ENCODE measurements at places on chromosomes 12 and 14.

- no peak for DNase-seq
- H3K4me3 ChIP-seq = no peak overlapping the region
- H3K27ac ChIP-seq = no peak overlapping the region
- no peaks in the 10 kb centered on the region for H3K4me1 ChIP-seq
- H3K36me3 ChIP-seq = no peaks in the 10 kb centered on the region
Measured at GRCh38 chr14:52103416-52103815, 34.6 kb upstream of the NID2 start.

- peaks cover 40% of the 10 kb centered on the region for H3K4me1 ChIP-seq
- peaks cover 80% of the 10 kb centered on the region for H3K27me3 ChIP-seq
- no peak for DNase-seq
- no peak overlapping the region for H3K27ac ChIP-seq
- no peaks in the 10 kb centered on the region for H3K36me3 ChIP-seq
Measured at GRCh38 chr14:60643463-60644314, 5.6 kb downstream of the SIX1 start.

DNA sequence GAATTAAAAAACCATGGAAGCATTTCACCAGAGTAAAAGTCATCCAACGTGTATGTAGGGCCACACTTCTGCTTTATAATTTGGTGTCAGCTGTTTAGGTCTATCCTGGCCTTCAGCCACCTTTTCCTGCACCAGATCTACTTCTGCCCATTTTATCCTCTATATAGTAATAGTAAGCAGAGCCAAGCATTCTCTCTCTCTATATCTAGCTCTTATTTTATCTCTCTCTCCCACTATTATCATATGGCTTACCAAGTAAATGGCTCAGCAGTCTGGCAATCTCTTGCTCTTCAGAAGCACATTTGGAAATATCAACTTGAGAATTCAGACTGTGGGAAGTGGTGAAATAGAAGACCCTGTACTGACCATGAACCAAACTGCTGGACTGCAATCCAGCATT lies 84.1 kb upstream of the FKBP4 start:
- H3K27ac ChIP-seq = no peak overlapping the region
- no peak for DNase-seq
- peaks cover 6% of the 10 kb centered on the region for H3K27me3 ChIP-seq

GRCh38 chr12:13094367-13094766 lies 9.1 kb downstream of the GSG1 start:
- H3K4me3 ChIP-seq = no peak overlapping the region
- no peak for DNase-seq
- peaks cover 16% of the 10 kb centered on the region for H3K4me1 ChIP-seq
- no peaks in the 10 kb centered on the region for H3K27me3 ChIP-seq
- H3K36me3 ChIP-seq = no peaks in the 10 kb centered on the region
- H3K27ac ChIP-seq = no peak overlapping the region

DNA sequence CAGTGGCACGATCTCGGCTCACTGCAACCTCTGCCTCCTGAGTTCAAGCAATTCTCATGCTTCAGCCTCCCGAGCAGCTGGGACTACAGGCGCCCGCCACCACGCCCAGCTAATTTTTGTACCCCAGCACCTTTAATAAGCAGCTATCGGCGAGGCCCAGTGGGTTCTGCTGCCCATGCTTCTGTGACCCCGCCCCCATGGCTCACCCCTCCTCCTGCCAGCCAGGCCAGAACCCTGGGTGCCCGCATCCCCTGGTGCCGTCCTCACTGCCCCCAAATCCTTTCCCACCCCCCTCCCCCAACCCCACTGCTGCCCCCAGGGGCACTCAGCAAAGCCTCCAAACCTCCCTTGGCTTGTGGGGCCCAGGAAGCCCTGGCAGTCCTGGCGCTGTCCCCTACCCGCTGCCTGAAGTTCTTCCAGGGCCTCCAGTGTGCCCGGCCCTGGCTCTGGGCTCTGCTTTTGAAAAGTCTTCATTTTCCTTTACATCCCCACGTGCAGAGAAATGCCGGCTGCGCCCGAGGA lies 14.5 kb downstream of the BAG5 start:
- no peak for DNase-seq
- H3K4me1 ChIP-seq = no peaks in the 10 kb centered on the region
- no peak overlapping the region for H3K27ac ChIP-seq
- no peaks in the 10 kb centered on the region for H3K36me3 ChIP-seq
- no peak overlapping the region for H3K4me3 ChIP-seq

- H3K4me1 ChIP-seq = no peaks in the 10 kb centered on the region
- no peak overlapping the region for H3K27ac ChIP-seq
- DNase-seq = no peak
- H3K4me3 ChIP-seq = no peak overlapping the region
Measured at GRCh38 chr12:19737019-19737418, 297.7 kb downstream of the AEBP2 start.

GRCh38 chr12:9906873-9907272 lies 25.3 kb downstream of the CLEC2A start:
- peak overlapping the region; percentile 68 for H3K27ac ChIP-seq
- DNase-seq = peak; percentile 49
- no peaks in the 10 kb centered on the region for H3K27me3 ChIP-seq
- H3K36me3 ChIP-seq = peaks cover 15% of the 10 kb centered on the region
- peaks cover 21% of the 10 kb centered on the region for H3K4me1 ChIP-seq
- H3K4me3 ChIP-seq = no peak overlapping the region

- H3K27ac ChIP-seq = no peak overlapping the region
- DNase-seq = no peak
- no peaks in the 10 kb centered on the region for H3K36me3 ChIP-seq
- no peaks in the 10 kb centered on the region for H3K4me1 ChIP-seq
- no peaks in the 10 kb centered on the region for H3K27me3 ChIP-seq
Measured at GRCh38 chr12:39032448-39032847, 127.1 kb upstream of the CPNE8 start.

DNA sequence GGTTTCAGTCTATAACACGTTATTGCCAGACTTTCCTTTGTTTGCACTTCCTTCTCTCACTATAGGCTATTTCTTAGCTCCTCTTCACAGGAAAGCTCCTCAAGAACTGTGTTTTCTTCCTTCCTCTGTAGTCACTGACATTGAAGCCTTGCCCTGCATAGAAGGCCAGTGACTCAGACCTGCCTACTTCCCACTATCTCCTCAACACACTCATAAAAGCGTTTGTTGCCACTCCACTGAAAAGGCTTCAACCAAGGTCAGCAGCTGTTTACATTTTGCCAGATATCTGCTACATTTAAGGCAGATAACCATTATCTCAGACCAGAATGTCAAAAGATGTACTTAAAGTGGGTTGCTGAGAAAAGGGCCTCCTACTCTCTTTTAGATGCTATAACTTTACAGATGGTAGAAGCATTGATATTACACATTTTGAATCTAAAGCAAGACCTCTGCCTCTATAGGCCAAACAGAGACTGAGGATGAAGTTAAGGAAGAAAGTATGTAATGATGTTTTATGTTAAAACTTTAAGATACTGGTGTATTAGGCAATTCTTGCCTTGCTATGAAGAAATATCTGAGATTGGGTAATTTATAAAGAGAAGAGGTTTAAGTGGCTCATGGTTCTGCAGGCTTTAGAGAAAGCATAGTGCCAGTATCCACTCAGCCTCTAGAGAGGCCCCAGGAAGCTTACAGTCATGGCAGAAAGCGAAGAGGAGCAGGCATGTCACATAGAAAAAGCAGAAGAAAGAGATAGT lies 233.3 kb upstream of the FLRT2 start:
- no peaks in the 10 kb centered on the region for H3K36me3 ChIP-seq
- no peaks in the 10 kb centered on the region for H3K27me3 ChIP-seq
- H3K4me1 ChIP-seq = no peaks in the 10 kb centered on the region
- no peak overlapping the region for H3K4me3 ChIP-seq
- H3K27ac ChIP-seq = no peak overlapping the region
- DNase-seq = no peak

DNA sequence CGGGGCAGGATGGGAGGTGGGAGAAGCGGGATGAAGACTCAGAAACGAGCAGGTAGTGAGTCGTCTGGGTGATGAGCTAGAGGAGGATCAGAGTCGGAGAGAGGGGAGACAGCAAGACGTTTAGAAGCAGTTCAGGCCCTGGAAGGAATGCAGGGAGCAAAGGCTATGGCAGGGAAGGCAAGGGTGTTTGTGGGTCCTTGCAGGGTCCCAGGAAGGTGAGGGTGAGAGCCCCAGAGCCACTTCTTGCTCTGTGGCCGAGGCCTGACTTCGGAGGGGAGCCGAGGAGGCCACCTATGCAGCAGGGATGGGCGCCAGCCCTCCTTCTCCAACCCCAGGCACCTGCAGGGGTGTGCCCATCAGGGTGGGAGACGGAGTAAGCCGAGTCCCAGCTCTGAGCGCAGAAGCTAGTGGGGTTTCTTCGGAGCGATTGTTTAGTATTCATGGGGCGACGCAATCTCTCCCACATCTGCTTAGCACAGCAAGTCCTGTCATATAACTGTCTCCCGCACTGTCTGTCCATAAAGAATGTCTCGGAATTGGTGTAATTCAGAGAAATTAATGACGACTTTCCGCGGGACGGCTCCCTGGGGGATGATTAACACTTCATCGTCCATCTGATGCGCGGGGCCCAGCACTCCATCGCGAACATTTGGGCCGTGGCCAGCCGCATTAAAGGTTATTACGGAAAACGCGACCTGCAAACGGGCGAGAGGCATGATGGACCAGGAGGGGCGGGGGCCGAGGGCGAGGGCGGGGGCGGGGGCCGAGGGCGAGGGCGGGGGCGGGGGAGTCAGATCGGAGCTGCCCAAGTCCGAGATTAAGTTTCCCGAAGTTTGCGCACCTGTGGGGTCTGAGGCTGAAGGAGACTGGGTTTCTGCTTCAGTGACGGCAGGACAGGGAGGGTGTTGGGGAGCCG lies 12.2 kb upstream of the CALCOCO1 start:
- H3K36me3 ChIP-seq = no peaks in the 10 kb centered on the region
- no peak overlapping the region for H3K27ac ChIP-seq
- DNase-seq = no peak
- H3K4me1 ChIP-seq = peaks cover 12% of the 10 kb centered on the region
- peaks cover 19% of the 10 kb centered on the region for H3K27me3 ChIP-seq

GRCh38 chr14:87080146-87080545 lies 912.8 kb downstream of the GALC start:
- H3K27ac ChIP-seq = no peak overlapping the region
- H3K36me3 ChIP-seq = no peaks in the 10 kb centered on the region
- H3K4me3 ChIP-seq = no peak overlapping the region
- DNase-seq = no peak

GRCh38 chr12:49868952-49869815 lies 26.3 kb upstream of the BCDIN3D start:
- no peaks in the 10 kb centered on the region for H3K4me1 ChIP-seq
- no peaks in the 10 kb centered on the region for H3K36me3 ChIP-seq
- no peak for DNase-seq
- no peak overlapping the region for H3K4me3 ChIP-seq
- H3K27ac ChIP-seq = no peak overlapping the region

GRCh38 chr12:101925935-101926334 lies 48.6 kb downstream of the DRAM1 start:
- no peak overlapping the region for H3K27ac ChIP-seq
- peaks cover 4% of the 10 kb centered on the region for H3K4me1 ChIP-seq
- H3K4me3 ChIP-seq = no peak overlapping the region
- peaks cover 1% of the 10 kb centered on the region for H3K36me3 ChIP-seq
- DNase-seq = no peak

- H3K4me1 ChIP-seq = no peaks in the 10 kb centered on the region
- no peak overlapping the region for H3K4me3 ChIP-seq
- no peak overlapping the region for H3K27ac ChIP-seq
Measured at GRCh38 chr14:57420986-57421385, 30.6 kb downstream of the NAA30 start.

- no peaks in the 10 kb centered on the region for H3K36me3 ChIP-seq
- no peaks in the 10 kb centered on the region for H3K4me1 ChIP-seq
- no peak overlapping the region for H3K27ac ChIP-seq
- no peaks in the 10 kb centered on the region for H3K27me3 ChIP-seq
- no peak overlapping the region for H3K4me3 ChIP-seq
- no peak for DNase-seq
Measured at GRCh38 chr12:31245822-31246469, 80.0 kb downstream of the SINHCAF start.

GRCh38 chr12:5582541-5582940 lies 150.6 kb downstream of the NTF3 start:
- no peaks in the 10 kb centered on the region for H3K27me3 ChIP-seq

DNA sequence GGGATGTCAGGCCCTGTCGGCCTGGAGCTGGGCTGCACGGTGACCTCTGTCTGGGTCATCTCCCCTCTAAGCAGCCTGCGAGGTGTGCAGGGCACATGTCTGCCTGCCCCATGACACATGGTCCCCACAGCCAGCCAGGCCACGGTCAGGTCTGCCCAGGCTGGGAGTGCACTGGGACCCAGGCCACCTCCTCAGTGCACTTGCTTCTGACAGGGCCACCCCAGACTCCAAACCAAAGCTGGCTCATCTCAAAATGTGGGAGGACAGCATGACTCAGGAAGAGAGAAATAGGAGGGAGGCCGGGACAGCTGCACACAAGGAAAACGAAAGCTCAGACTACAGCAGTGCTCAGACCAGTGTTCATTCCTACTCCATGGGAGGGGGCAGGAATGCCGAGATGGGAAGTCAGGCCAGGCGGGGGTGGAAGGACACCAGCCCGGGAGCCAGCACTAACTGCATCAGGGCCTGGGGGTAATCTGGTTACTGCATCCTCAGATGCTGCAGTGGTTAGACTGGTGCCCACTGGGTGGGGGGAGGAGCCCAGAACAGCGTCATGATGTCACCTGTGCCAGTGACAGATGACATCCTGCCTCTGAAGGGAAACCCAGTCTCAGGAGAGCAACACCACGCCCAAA lies 4.0 kb downstream of the P2RX2 start:
- H3K4me3 ChIP-seq = no peak overlapping the region
- no peak overlapping the region for H3K27ac ChIP-seq
- H3K36me3 ChIP-seq = peaks cover 7% of the 10 kb centered on the region
- DNase-seq = no peak

DNA sequence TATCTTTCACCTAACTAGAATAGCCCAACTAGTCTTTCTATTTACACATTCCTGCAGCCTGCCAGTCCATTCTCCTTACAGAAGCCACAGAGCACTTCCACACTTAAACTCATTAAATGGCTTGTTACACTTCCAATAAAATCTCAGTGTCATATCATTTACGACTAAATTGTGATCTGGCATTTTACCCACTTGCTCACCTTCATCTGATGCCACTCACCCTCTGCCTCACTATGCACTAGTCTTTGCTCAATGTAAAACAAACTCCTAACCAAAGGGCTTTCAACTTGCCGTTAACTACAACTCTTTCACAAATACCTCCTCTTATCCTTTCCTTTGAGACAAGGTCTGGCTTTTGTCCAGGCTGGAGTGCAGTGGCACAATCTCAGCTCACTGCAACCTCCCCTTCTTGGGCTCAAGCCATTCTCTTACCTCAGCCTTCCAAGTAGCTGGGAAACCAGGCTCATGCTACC lies 24.1 kb downstream of the YAF2 start:
- DNase-seq = no peak
- H3K36me3 ChIP-seq = no peaks in the 10 kb centered on the region
- H3K4me1 ChIP-seq = peaks cover 19% of the 10 kb centered on the region
- H3K27me3 ChIP-seq = no peaks in the 10 kb centered on the region

Data from activated naive CD4-positive, alpha-beta T cell treated with anti-CD3 and anti-CD28 coated beads for 36 hours (primary cell).